Right ventricle myocardium inferior (tissue), 1 donor: ENCODE measurements at places on chromosomes 1 and 21.
A peak's percentile ranks its signal among the peaks of the same experiment; 100 is the strongest.

DNA sequence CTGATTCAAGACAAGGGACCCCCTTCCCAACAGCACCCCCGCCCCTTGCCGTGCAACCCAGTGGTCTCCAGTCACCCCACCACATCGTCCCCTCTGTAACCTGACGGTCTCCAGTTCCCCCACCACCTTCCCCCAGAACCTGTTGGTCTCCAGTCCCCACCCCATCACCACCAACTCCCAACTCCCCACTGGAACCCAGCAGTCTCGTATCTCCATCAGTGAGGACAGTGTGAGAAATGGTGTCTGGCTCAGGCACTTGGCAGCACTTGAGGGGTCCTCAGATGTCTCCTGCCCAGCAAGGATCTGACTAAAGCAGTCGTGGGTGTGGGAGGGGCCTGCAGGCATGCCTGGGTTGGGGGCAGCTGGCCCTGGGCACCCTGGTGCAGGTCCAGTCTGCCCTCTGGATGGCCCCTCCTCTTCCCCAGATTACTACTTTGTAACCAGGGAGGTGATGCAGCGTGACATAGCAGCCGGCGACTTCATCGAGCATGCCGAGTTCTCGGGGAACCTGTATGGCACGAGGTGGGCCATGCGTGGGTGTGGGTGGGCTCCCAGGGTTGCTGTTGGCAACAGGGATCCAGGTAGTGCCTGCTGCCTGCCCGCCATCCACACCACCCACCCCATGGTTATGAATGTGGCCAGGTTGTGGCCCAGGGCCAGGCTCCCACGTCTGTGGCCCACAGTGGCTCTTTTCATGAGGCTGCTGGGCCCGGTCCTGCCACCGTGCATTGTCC lies 3.1 kb upstream of the GJC2 start:
- DNase-seq = peak; percentile 64

DNA sequence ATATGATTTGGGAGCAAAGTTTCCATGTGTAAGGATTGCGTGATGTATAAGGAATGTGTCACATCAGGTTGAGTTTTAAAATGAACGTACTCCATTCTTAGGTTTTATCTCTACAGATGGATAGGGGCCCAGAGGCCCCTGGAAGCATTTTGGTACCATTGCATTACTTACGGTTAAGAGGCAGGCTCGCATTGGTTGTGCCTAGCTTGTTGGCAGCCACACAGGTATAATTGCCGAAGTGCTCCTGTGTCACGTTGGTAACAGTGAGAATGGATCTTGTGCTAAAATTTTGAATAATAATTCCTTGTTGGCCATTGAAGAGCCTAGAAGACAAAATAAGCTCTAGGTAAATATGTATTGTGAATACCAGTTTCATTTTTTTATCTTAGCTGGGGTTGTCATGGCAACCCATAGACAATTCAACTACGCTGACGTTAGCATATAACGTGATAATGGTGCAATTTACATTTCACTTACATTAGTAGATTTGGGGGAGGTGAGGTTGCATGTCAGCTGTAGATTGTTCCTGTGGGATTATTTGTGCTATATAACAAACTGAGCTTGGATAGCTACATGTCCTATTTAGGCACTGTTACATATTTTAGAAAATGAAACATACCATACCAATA lies 511.9 kb upstream of the ZRANB2 start:
- no peak for DNase-seq

DNA sequence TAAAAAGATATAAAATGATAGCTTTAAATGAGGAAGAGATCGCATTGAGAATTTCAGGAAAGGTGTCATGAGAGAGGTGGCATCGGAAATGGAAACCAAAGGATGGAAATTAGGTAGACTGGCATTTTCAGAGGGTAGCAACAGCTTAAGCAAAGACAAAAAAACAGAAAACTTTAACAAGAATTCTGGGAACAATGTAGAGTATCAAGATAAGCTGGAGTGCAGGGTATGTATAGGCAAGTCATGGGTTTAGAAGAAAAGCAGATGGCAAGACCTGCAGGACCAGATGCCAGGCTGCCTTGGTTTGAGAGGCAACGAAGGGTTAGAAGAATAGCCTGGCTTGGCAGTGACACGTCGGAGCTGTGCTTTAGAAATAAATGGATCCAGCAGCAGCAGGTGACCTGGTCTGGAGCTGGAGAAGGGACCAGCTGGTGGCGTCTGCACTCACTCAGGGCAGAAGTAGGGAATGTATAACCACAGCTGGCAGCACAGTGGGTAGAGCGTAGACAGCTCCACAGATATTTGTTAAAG lies 149.4 kb upstream of the TIAM1 start:
- no peak for DNase-seq

GRCh38 chr1:208977638-208978256 lies 605.8 kb upstream of the CAMK1G start:
- DNase-seq = no peak

DNA sequence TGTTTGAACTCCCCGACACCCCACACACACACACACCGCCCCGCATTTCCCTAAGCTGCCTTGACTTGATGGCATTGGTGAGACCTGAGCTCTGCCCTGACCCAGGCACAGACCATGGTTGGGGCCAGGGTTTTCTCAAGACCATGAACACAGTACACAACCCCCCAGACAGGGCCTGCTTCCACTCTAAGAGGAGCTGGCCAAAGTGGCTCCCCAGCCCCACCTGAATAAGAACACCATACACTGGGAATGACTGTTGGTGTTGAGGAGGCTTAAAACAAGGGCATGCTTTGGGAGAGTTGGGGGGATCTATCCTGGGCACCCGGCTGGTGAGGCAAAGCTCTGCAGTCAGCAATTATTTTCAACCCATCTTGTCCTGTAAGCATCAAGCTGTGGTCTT lies 77.6 kb upstream of the SYT6 start:
- DNase-seq = no peak

DNA sequence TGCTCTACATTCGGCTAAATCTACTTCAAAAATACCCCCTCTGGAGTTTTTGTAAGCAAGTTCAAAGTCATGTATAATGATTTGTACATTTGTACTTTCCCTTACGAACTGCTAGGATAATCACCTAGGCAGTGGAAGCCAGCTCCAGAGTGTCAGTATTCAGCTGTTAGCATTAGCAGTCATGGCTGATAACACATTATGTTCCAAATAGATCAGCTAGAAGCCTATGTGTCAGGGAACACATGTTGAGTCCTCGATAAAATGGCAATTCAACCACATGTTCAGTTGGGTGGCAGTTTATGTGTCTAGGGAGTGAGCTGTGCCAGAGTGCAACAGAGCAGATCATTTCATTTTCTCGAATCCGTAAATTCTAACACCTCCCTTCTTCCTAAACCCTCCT lies 65.8 kb upstream of the KRTAP11-1 start:
- DNase-seq = no peak

GRCh38 chr21:38244885-38245869 lies 11.6 kb upstream of the KCNJ15 start:
- DNase-seq = no peak

GRCh38 chr1:194073833-194074232 lies 887.4 kb upstream of the B3GALT2 start:
- no peak for DNase-seq
